DMS53 (cell line): ENCODE measurements at places on chromosomes 11 and 22.

- no peak for DNase-seq
Measured at GRCh38 chr22:40310081-40310767, 36.1 kb upstream of the ADSL start.

DNA sequence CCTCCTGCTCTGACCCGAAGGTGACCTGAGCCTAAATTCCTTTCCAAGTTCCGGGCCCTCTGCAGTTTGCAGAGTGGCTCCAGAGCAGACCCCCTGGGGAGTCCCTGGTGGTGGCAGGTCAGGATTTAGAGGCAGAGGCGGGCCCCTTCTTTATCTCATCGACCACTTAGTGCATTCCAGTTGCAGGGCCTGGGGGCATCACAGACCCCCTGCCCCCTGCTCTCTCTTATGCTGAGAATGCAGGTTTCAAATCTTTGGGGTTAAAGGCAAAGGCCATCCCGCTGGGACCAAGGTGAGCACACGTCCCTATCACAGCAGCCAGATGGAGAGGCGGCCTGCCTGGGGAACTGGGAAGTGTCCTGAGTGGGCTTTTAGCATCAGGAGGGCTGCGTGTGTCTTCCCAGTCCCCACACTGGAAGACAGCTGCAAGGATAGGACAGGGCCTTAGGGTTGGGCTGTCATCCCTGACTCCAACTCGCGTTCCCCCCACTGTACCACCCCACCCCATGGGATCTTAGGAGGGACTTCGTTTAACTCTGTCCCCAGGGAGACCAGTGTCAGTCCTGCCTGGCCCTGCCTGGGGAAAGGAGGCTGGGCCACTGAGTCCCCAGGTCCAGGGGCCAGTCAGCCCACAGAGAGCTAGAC lies 11.3 kb downstream of the DERL3 start:
- DNase-seq = no peak

- peak; percentile 99 for DNase-seq
Measured at GRCh38 chr11:86244063-86244521, 461 bp upstream of the EED start.

- no peak for DNase-seq
Measured at GRCh38 chr11:35850191-35850590, 93.7 kb upstream of the LDLRAD3 start.

GRCh38 chr11:5791165-5791564 lies at the start of gene OR52N1:
TSS of gene OR52N1 (minus strand) at chr11:5791265. CDS start at chr11:5788816, 2,449 bp downstream.
- DNase-seq = no peak
